GM13976 (cell line): ENCODE measurements at places on chromosomes 1 and 21.

GRCh38 chr1:193588311-193589082 is 402.1 kb upstream of the B3GALT2 start:
- no peak for DNase-seq

GRCh38 chr1:184399192-184399847 is 12.5 kb downstream of the C1orf21 start:
- no peak for DNase-seq

DNA sequence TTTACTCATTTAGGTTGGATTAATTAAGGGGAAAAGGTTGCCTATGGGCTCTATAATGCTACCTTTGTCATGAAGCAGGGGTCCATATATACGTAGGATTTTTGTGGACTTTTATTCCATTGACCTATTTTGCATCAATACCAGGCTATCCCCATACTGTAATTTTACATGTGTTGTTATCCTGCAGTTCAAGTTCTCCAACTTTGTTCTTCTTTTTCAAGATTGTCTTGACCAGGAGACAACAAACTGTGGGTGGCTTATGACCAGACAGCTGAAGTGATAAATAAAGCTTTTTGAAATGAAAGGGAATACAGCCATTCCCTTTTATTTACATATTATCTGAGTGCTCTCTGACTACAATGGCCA is 345.7 kb downstream of the BARHL2 start:
- DNase-seq = no peak

- no peak for DNase-seq
Measured at GRCh38 chr1:161223805-161224694, 622 bp upstream of the APOA2 start.

DNA sequence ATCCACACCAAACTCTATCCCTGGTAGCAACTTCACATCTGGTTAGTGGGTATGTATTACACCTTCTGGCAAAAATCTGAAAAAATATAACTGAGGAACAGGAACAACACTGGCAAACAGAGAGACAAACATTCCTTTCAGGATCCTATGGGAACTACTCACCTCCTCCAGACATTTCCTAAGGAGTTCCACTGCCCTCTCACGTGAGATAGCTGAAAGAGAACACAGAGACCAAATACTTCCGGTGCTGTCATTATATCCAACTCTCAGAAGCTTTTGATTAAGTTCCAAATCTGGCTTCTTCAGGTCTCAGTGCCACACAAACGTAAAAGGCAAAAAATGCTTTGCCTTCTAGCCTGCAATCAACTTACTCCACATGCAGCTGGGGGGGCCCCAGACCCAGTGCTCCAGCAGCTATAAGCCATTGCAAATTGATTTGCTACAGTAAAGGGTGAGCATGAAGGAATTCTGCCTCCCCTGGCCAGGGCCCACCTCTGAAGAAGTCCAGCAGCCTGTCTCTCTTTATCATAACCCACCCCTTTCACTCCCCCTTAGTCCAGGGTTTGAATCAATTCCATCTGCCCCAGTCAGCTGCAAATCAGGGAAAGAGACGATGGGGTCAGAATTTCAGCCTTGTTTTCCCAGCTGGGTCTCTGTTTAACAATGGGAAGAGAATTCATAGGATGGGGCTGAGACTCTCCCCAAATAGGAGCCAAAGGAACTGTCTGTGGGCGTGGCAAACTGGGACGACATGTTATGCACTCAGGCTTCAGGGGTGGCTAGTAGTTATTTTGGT is 32.2 kb downstream of the TFAP2E start:
- DNase-seq = no peak

DNA sequence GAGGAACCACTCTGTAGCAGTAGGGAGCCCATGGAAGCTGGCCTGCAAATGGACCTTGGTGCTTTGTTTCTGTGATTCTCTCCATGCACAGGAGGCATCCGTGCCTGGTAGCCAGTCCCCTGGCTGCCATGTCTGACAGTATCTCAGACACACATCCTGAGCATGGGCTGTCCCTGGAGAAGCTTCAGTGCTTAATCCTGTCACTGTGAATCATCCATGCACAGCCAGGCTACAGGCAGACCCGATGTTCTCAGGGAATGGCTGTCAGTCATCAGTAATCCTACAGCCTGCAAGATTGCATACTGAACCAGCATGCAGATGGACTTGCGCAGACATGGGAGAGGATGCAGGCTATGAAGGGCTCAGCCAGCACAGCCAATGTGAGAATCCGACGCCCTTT is 606.3 kb upstream of the PLXNA2 start:
- DNase-seq = no peak

- DNase-seq = peak; percentile 71
Measured at GRCh38 chr1:155976062-155976912, 2.1 kb downstream of the ARHGEF2 start.

DNA sequence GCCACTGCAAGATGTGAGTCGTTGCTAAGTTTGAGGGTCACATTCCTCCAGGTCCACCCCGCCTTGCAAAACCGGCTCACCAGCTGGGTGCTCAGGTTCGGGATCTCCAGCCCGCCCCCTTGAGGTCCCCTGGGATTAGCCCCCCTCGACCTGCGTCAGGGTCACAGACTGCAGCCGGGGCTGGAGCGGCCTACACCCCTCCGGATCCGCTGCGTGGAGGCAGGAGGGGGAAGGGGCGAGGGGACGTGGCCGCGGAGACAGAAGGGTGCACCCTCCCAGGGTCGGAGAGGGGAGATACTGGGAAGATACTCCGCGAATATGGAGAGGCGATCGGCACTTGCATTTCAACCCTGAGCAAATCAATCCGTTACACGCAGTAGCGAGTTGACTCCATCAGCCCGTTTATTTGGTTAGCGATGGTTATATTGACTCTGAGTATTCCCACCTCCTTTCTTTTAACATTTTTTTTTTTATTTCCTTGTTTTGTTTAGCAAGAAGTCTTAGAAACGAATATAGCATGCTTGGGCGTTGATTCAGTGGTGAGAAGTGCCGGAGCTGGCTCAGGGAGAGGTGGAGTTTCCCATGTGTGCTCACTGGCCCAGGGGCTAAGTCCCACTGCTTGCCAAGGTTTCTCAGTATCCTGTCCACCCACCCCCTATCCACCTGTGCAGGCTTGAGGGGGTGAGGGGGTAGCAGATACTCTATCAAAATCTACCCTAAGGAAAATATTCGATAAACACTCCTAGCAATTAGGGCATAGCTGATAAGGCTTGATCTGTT is 997 bp downstream of the IFNAR2 start:
- peak; percentile 75 for DNase-seq

GRCh38 chr1:215617979-215618378 is 50.9 kb downstream of the KCTD3 start:
- no peak for DNase-seq

DNA sequence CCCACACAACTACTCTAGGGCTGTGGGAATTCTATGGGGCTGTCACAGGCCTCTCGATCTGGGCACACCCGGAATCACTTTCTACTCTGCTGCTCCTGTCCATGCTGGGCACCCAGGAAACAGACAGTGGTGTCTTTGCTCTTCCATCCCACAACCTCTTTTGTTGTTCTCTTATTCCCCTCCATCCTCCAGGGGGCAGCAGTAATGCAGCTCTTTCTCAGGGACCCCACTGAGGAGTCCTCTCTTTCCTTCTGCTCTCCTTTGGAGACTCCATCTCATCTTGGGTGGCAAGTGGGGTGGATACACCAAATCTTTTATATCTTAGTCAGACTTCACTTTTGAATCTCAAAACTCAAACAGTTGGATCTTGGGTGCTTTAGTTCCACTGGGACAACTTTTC is 206.3 kb downstream of the HS2ST1 start:
- DNase-seq = no peak

- no peak for DNase-seq
Measured at GRCh38 chr1:30778154-30778978, 20.8 kb upstream of the LAPTM5 start.

- no peak for DNase-seq
Measured at GRCh38 chr1:4062041-4062440, 162.0 kb upstream of the C1orf174 start.

GRCh38 chr1:12172042-12172851 is 5.5 kb downstream of the TNFRSF1B start:
- no peak for DNase-seq

- DNase-seq = no peak
Measured at GRCh38 chr21:45894450-45894825, 87.1 kb upstream of the COL6A1 start.
